ENCODE measurements at places on chromosomes 6 and 20. TPM values are rescaled to one million over a fixed set of nuclear protein-coding genes. Genes with fewer than 3 reads are reported as not detected.

GRCh38 chr6:125818772-125819260 lies 28.1 kb downstream of the NCOA7 start:
- peak; percentile 14 for DNase-seq

GRCh38 chr6:165181951-165182414 lies 127.4 kb downstream of the C6orf118 start:
- DNase-seq = no peak

DNA sequence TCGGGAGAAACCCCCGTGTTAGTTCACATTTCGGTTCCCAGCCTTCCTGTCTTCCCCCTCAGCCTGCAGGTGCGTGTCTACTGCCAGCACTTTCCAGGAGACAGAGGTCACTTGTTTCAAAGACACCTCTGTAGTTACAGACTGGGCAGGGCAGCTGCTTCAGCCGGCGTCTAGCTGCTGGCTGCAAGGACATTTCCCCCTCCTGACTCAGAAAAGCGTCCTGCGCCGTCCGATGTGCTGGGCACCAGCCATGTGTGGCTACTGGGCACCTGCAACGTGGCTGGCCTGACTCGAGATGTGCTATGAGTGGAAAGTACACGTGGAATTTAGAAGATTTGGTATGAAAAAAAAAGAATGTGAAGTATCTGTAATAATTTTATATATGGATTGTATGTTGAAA lies 37.6 kb downstream of the RRBP1 start:
- no peak for DNase-seq

- no peak for DNase-seq
Observed at GRCh38 chr6:14981960-14982359, 263.9 kb upstream of the JARID2 start.

- no peak for DNase-seq
Observed at GRCh38 chr6:169851641-169852503, 100.5 kb downstream of the ERMARD start.

The SOX12 gene
- total RNA-seq = 3.6 TPM

DNA sequence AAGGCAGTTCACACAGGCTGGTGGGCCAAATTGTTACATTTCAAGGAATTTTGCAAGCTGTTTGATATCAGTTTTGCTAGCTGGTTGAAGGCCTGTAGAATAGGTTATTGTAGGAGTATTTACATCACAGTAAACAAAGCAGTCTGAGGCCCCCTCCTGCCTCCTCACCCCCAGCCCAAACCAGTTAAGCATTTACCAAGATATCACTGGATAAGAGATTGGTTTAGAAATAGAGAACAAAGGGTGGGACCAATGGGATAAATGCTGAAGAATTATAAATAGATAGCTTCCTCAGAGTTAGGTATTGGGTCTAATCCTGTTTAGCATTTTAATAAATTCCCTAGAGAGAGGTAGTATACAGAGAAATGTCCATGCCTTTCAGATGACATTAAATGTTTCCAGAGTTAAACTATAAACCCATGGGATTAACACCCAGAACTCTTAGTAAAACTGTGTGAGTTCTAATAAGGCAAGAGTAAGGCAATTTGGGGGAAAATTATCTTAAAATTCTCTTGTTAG lies 2.3 kb upstream of the PHACTR2 start:
- DNase-seq = no peak

DNA sequence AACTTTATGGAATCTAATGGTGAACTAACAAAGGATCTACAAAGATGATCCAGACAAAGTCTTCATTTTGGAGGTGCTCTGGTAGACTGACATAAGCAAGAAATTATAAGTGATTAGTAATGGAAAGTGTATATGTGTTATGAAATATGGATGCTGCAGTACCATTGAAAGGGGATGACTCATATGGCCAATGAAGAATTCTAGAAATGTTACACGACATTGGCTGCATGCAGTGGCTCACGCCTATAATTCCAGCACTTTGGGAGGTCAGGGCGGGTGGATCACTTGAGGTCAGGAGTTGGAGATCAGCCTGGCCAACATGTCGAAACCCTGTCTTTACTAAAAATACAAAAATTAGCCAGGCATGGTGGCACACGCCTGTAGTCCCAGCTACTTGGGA lies 23.5 kb downstream of the CFAP206 start:
- DNase-seq = no peak

DNA sequence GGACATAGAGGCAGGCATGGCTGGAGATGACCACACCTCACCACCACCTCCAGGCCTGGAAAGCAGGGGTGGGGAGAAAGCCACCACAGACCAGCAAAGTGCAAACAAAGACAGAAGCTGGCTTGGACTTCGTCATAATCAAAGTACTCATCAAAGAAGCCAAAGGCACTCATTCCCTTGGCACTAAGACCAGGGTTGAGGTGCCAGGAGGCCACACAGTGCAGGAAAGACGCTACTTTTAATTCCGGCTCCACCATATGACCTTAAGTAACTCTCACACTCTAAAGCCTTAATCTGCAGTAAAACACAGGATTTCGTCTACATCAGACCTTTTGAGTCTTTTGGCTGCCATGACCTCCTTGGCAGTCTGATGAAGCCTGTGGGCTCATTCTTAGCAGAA lies 123.1 kb downstream of the HIVEP2 start:
- no peak for DNase-seq

The PPP1R10 gene
- total RNA-seq = 15.2 TPM

GRCh38 chr6:124963416-124963785 lies 1.2 kb downstream of the RNF217 start:
- DNase-seq = peak; percentile 13

GRCh38 chr6:25318589-25318988 lies 39.4 kb downstream of the CARMIL1 start:
- DNase-seq = no peak

- no peak for DNase-seq
Observed at GRCh38 chr6:18567380-18567779, 180.2 kb downstream of the RNF144B start.

GRCh38 chr6:108616973-108617372 lies 56.3 kb downstream of the FOXO3 start:
- no peak for DNase-seq

The CLIC5 gene
- 4.0 TPM for total RNA-seq

DNA sequence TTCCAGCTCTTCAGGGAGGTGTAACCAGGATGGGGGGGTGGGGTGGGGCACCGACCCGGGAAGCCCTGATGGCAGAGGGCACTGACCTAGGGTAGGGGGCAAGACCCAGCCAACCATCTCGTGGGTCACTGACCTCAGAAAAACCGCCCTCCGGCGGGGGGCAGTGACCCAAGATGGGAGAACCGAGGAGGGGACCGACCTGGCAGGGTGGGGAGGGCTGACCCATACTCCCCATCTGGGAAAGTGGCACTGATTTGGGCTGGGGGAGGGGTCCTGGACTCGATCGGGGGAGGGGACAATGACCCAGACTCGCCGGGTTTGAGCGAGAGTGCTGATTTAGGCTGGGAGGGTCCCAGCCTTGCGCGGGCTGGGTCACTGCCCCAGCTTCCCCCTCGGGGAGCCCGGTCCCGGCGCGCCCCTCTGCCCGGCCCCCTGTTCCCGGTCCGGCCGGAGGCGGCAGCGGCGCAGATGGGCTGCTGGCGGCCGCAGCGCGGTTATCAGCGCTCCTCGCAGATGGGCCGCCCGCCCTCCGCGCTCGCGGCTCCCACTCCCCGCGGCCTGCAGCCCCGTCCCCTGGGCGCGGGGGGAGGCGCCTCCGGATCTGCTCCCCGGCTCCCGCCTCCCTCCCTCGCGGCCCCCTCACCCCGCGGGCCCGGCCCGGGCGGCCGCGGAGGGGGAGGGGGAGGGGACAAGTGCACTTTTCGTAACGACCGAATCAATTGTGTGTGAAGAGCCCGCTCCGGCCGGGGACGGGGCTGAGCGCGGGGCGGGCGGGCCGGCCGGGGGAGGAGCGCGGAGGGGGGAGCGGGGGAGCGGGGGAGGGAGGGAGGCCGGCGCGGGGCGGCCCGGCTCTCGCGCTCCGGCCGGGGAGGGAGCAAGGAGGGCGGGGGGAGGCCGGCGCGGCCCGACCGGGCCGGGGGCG lies 2.2 kb downstream of the NOL4L start:
- DNase-seq = no peak

DNA sequence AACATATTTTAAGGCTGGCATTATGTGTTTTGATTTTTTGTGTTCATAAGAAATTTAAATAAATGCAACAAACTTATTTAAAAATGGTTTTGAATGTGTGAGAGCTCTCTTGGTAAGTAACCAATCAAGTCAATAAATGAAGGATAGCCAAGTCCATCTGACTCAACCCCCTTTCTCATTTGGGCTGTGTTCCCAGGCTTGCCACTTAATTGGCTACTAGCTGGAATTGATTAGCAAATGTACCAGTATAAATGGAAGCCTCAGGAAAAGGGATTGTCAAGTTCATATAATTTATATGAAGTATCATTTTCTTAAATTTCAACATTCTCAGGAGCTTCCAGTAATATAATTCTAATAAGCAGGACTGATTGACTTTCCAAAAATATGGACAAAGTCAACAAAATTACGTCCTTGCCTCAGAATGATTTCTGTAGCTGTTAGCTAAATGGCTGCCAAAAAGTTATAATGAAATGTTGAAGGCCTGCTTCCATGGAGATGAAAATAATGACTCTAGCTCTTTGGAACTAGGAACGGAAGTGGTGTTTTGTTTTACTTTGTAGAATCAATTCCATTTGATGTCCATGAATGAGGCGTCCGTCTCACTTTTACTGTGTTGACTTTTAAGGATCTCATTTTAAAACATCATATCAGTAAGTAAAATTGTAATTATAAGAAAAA lies 614.9 kb downstream of the CDH26 start:
- no peak for DNase-seq

DNA sequence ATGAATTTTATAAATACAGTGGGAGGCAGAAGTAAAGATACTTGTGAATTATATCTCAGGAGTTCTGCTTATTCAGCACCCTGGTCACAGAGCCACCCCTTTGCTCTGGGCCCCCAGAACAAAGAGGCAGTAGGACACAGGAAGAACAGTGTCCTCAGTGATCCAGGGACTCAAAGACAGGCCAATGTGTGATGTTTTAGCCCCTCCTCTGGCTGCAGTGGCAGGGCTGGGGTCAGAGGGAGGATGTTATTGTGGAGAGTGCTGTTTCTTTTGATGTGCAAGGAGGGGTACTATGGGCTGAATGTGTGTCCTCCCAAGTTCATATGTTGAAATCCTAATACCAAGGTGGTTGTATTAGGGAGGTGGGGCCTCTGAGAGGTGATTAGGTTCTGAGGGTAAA lies 74.1 kb upstream of the MAP3K7 start:
- no peak for DNase-seq

The UBD gene
- not detected for total RNA-seq

The ADAM33 gene
- total RNA-seq = 53.2 TPM

DNA sequence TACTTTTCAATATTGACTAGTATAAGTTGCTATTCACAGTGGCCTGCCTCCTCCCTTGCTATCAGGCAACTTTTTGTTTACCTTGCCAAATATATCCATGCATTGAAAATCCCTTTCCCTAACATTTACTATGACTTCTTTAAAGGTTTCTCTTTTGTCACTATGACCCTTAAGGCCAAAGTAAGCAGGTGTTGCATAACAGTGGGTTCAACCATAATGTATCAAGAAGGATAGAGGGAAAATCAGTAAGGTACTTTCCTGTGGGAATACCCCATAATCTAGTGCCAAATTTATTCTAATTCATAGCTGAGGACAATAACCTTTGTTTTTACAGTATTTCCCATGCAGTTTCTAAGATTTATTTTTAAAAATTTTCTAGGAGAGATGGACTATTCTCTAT lies 527.6 kb downstream of the CDKAL1 start:
- no peak for DNase-seq

- DNase-seq = no peak
Observed at GRCh38 chr20:19937651-19938420, 79.3 kb upstream of the NAA20 start.

The SPATA2 gene
- 2.0 TPM for total RNA-seq

- DNase-seq = no peak
Observed at GRCh38 chr6:95017922-95018321, 559.4 kb upstream of the MANEA start.

DNA sequence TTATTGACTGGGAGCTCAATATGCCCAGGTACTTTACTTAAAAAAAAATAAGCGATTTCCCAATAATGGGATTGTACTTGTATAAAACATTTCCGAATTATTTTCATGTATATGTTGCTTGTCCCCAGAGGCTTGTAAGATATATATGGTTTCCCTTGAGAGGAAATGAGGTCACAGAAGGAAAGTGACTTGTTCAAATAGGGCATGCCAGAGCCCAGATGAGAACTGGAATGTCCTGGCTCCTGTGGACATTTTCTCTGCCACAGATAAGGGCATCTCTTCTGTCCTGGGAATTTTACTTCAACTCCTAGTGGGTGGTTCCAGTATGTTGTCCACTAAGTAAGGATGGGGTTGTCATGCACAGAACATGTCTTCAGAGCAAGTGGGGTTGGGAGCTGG lies 63.0 kb downstream of the LYRM2 start:
- no peak for DNase-seq

DNA sequence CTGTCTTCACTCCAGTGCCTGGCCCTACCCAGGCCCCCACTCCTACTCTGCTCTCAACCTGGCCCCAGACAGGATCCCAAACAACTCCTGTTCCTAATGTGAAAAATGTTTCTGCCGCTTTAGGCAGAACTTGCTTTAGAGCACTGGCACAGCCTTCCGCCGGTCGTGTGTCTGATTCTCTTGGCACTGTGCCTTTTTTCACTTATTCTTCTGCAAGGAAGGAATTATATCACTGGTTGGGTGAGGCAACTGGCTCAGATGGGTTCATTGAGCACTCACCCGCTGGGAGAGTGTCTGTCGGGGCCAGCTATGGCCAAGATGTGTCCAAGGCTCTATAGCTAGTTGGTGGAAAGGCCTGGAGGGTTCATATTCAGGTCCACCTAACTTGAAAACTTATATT lies 33.6 kb upstream of the HLA-A start:
- no peak for DNase-seq

GRCh38 chr6:136483906-136484305 lies 66.3 kb downstream of the MAP7 start:
- no peak for DNase-seq

The LY6G6D gene
- 10.3 TPM for total RNA-seq

DNA sequence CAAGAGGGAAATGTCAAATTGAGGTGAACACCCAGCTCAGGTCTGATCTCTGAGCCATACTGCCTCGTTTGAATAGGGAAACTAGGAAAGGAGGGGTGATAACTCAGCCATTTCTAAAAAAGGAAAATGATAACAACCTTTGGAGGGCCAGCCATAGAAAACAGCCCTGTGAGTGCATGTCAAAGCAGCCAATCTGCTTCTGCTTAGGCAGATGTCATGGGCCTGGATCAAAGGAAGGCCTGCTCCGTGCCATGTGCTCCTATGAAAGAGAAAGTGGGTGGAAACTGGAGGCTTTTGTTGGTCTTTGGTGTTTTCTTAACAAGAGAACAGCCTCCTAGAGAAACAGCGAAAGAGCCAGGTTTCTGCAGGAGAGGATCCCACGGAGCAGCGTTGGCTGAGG lies 428.0 kb downstream of the DHX35 start:
- no peak for DNase-seq

DNA sequence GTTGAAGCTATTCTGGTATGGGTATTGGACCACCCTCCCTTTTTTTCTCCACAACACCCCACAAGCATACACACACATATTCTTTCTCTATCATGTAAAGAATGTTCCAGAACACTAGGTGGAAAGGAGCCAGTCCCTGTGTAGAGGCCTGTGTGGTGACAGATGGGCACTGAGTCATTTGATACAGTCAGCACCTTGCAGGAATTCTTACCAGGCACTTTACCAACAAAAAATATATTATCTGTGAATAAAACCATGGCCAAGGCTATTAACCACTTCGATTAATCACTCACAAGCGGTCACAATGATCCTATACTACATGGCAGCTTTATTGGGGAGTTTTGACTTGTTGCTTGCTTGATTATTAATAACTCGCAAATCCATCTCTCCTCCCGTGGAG lies 149.5 kb downstream of the BFSP1 start:
- DNase-seq = no peak

The KHDC1 gene
- 1.2 TPM for total RNA-seq

The LY6G6F gene
- not detected for total RNA-seq

Measured in skin of body (tissue), 3 donors.